ENCODE measurements at places on chromosomes 6 and 20.
A peak's percentile ranks its signal among the peaks of the same experiment; 100 is the strongest.

- DNase-seq: no peak
Observed at GRCh38 chr20:51512645-51513044, 29.9 kb downstream of the NFATC2 start.

DNA sequence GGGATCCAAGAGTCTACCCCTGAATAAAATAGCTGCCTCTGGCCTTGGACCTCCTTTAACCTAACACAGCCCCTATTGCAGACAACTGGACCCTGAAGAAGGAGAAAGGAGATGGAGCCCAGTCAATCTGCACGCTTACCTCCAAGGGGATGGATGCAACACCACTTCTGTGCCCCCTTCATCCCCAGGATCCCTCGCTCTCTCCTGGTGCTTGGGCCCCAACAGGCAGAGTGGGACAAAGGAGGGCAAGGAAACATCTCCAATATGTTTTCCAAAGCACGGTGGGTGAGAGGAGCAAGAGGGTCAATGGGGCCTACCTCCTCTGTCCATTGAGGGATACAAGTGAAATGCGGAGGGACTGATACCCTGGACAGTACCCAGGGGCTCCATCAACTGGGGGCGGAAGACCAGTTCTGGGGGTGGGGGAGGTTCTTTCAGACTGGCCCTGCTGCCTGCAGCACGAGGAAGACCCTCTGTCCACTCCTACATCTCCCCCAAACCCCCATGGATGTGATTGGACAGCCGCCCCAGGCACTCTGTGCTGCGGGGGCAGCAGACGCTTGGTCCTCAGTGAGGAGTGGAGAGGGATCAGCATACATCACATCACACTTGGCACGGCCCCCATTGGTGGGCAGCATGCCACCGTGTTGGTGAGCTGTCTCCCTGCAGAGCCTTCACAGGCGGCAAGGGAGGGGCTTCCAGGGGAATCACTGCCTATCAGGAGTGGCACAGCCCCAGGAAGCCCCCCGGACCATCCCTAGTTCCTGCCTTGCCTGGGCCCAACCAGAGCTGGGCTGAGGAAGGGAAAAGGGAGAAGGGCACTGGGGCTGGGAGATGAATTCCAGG is 70.6 kb downstream of the MRPL14 start:
- peak; percentile 45 for DNase-seq

- DNase-seq: no peak
Observed at GRCh38 chr6:73566954-73567591, 46.2 kb upstream of the EEF1A1 start.

- DNase-seq: no peak
Observed at GRCh38 chr20:59937150-59937549, 3.0 kb downstream of the PPP1R3D start.

GRCh38 chr6:45783716-45784115 is 231.9 kb downstream of the CLIC5 start:
- no peak for DNase-seq

DNA sequence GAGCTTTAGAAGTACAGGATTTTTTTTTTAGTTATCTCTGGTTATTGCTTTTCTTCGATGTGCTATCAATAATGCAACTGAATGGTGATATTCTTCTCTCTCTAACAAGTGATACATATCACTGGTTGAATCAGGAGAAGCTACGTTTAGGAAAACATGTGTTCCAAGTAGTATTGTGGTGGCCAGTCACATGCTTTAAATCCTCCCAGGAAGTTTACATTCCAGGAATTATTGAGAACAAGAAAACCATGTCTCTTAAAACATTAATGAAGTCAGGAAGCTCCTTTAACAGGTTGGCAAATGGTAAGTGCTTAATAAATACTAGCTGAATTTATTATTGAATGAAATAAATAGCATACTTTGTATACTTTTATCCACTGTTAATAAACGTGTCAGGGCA is 371.1 kb downstream of the BCKDHB start:
- DNase-seq: peak; percentile 62

DNA sequence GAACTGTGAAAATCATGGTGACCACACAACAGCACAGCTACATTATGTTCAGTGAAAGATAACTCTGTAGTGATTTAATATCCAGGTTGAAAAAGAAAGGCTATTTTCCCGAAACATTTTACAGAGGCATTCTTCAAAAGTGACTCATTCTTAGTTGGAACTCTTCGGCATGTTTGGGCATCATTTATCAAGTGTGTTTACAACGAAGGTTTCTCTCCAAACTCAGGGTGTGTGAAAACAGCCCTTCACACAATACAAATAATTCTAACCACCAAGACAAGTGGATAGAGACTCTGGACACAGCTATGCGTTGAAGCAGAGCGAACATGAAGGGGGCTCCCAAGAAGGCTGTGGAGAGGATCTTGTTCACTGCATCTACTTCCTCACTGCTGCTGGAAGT is 57.6 kb downstream of the CBLN4 start:
- no peak for DNase-seq

DNA sequence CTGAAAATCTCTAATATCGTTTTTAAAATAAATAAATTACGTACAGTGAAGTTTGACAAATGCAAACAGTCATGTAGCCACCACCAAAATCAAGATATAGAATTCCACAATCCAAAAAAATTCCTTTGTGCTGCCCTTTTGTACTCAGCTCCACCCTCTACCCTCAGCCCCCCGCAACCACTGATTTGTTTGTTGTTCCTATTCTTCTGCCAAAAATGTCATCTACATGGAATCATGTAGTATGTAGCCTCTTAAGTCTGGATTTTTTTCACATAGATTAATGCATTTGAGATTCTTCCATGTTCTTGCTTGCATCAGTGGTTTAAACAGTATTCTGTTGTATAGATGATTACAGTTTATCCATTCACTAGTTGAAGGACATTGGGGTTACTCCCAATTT is 8.5 kb upstream of the REPS1 start:
- DNase-seq: no peak

DNA sequence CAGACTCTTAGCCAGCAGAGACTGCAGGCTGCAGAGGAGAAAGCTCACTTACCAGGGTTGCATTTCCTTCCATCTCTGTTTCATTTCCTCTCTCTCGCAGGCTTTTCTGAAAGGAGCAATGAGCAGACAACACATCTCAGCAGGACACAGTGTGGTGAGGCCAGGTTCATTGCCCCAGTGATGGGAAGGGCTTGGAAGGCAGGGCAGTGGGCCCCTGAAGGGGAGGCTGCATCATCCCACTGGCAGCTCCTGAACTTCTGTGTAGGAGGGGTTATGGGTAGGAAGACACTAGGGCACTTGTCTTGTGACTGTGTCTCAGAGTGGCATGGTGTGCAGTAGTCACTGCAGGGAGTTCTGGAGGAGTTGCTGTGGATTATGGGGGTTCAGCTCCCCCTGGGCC is 246.8 kb downstream of the QKI start:
- DNase-seq: no peak

DNA sequence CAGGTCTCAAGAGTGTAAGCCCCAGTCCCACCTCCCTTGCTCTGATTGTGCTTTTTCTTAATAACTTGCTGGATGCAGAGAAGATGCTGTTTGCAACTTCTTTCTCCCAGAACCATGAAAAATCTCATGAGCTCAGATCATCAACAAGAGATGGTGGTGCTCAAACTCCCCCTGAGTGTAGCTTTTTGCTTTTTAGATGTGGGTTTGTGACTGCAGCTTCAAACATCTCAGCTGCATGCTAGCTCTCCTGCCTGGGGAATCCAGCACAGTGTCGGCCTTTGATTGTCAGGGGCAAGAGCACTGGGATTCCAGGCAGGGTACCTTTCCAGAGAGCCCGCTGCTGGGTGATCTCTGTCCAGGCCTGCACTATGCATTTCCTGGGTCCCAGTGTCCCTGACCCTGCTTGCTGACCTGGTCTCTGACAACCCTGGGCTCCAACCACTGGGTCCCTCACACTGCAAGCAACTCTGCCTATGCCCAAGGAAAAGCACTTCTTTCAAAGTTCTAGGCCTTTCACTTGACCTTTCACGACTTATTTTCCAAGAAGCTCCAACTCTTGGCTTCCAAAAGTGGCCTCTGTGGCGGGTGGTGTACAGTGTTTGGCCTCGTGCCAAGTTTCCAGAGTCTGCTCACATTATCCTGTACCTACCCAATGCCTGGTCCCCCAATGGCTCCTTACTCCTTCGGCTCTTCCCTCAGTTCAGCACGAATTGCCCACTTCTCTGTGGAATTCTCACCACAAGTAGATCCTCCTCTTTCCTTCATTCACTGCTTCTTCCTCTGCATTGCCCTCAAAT is 69.7 kb upstream of the LY86 start:
- no peak for DNase-seq

Measured in fibroblast of skin of left quadriceps (primary cell).